ENCODE measurements at places on chromosomes 1 and 21. TPM values are rescaled to one million over a fixed set of nuclear protein-coding genes. Genes with fewer than 3 reads are reported as not detected.

The ALDH4A1 gene
- 14.7 TPM for polyA plus RNA-seq

The PPM1J gene
- 2.1 TPM for polyA plus RNA-seq

The CHAF1B gene
- polyA plus RNA-seq: 3.5 TPM

The AMY1B gene
- not detected for polyA plus RNA-seq

The DRAM2 gene
- polyA plus RNA-seq: 73.7 TPM

The FCRL1 gene
- polyA plus RNA-seq: not detected

The SRP9 gene
- polyA plus RNA-seq: 527 TPM

The CRYBG2 gene
- polyA plus RNA-seq: not detected

The SLC44A3 gene
- polyA plus RNA-seq: 3.2 TPM

The MSH4 gene
- polyA plus RNA-seq: 0.04 TPM

The UQCRHL gene
- polyA plus RNA-seq: 2.7 TPM

The MYOC gene
- polyA plus RNA-seq: not detected

The GPR37L1 gene
- polyA plus RNA-seq: not detected

The RIIAD1 gene
- polyA plus RNA-seq: not detected

The STK40 gene
- 26.4 TPM for polyA plus RNA-seq

The OR6K3 gene
- not detected for polyA plus RNA-seq

The MAGOH gene
- polyA plus RNA-seq: 37.6 TPM

The NECTIN4 gene
- polyA plus RNA-seq: 0.16 TPM

The FMN2 gene
- 6.9 TPM for polyA plus RNA-seq

The IL24 gene
- 0.73 TPM for polyA plus RNA-seq

The HTR1D gene
- polyA plus RNA-seq: 0.07 TPM

The DCST2 gene
- 0.19 TPM for polyA plus RNA-seq

The ABL2 gene
- 19.2 TPM for polyA plus RNA-seq

The ARHGAP30 gene
- not detected for polyA plus RNA-seq

The RNF186 gene
- not detected for polyA plus RNA-seq
